ENCODE measurements at places on chromosomes 3 and 15. TPM values are rescaled to one million over a fixed set of nuclear protein-coding genes. Genes with fewer than 3 reads are reported as not detected.

MYNN gene
- 11.3 TPM for total RNA-seq

WDR93 gene
- total RNA-seq: 0.08 TPM

- no peaks in the 10 kb centered on the region for H3K27me3 ChIP-seq
- H3K4me3 ChIP-seq: no peak overlapping the region
- no peak for DNase-seq
- H3K4me1 ChIP-seq: no peaks in the 10 kb centered on the region
- H3K36me3 ChIP-seq: no peaks in the 10 kb centered on the region
- no peak overlapping the region for H3K27ac ChIP-seq
Measured at GRCh38 chr3:20537234-20537633, 351.2 kb upstream of the SGO1 start.

GRCh38 chr15:60800299-60801072 lies 321.5 kb upstream of the ICE2 start:
- no peaks in the 10 kb centered on the region for H3K27me3 ChIP-seq
- peaks cover 14% of the 10 kb centered on the region for H3K4me1 ChIP-seq
- no peak for DNase-seq

GRCh38 chr3:11576453-11576852 lies 67.3 kb downstream of the VGLL4 start:
- DNase-seq: no peak
- no peak overlapping the region for H3K27ac ChIP-seq
- H3K27me3 ChIP-seq: no peaks in the 10 kb centered on the region
- H3K4me1 ChIP-seq: no peaks in the 10 kb centered on the region
- no peak overlapping the region for H3K4me3 ChIP-seq
- peaks cover 2% of the 10 kb centered on the region for H3K36me3 ChIP-seq

DNA sequence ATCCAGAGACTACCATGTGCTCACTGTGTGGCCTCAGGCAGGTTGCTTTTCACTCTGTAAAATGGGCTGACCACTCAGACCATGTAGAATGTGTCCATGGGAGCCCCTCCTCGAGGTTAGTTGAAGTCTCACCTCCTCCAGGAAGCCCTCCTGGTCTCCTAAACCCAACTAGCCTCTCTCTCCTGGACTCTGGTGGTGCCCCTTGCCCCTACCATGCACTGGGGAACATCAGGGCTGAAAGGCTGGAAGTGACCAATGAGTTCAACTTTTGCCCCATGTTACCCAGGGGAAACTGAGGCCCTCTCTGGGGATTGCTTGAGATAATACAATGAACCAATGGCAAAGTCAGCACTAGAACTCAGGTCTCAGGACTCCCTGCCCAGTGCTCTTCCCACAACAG lies 69.2 kb upstream of the SLC6A6 start:
- DNase-seq: no peak
- H3K36me3 ChIP-seq: no peaks in the 10 kb centered on the region
- H3K4me1 ChIP-seq: peaks cover 9% of the 10 kb centered on the region
- H3K27me3 ChIP-seq: no peaks in the 10 kb centered on the region
- no peak overlapping the region for H3K4me3 ChIP-seq

Data from liver (tissue), 10 donors.